ENCODE measurements at places on chromosomes 2 and 18.

GRCh38 chr2:104849618-104850141 lies 4.2 kb upstream of the POU3F3 start:
- peak; percentile 28 for DNase-seq

DNA sequence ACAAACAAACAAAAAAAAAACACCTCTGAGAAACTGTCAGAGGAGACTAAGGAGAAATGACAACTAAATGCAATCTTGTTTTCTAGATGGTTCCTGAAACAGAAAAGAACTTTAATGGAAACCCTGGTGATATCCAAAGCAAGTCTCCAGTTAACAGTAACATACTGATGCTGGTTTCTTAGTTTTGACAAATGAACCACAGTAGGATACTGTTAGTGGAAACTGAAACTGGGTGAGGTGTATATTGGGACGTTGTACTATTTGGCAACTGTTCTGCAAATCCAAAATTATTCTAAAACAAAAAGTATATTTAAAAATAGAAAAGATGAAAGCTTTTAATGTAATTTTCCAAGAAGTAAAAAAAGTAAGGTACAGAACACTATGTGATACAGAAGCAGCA lies 11.4 kb downstream of the SESTD1 start:
- no peak for DNase-seq

DNA sequence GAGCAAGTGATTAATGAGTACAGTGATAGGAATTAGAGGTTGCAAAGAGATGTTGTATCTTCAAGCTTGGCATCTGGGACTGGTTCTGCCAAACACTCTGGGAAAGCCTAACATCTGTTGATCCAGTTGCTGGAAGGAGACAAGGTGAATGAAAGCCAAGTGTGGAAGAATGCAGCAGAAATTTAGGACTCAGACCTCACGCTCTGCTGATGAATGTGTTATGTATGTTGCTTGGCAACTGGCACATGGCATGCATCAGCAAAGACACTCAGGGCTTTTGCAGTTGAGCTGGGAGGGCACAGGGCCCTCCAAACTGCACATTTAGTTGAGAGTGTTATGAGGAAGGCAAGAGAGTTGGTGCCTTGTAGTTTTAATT lies 105.5 kb downstream of the COLEC12 start:
- peak; percentile 87 for DNase-seq

DNA sequence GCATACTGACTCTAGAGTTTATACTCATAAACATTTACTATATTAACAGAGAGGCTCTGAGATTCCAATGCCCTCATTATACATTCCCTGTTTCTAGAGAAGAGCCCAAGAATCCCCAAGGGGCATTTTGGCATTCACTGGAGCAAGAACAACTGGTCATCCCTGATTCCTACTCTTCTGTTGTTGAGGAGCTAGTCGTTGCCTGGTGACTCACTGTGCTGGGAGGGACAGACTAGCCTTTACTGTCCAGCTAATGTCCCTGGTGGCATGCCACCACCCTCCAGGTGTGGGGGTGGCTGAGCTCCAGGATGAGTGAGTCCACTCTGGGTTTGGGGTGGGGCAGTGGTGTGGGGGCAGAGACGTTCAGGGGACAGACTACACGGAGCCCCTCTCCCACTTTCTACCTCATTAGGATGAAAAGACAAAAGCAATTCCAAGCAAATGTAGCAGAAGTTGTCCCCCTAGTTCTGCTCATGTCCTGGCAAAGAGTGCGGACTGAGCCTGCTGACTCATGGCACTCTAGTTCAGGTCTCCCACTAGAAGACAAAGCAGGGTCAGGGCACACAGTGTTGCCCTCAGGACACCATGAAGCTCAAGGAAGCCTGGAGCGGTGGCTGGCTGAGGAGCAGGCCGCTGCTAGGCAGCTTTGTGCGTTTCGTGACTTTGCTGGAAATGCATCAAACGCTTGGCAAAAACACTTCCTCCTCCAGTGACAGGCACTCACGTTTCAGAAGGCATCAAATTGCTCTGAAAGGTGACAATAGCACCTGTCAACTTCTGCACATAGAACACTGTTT lies 49.4 kb downstream of the RHOB start:
- DNase-seq = peak; percentile 75
